Upper lobe of left lung (tissue), 6 donors: ENCODE measurements at places on chromosomes 1 and 21. TPM values are rescaled to one million over a fixed set of nuclear protein-coding genes. Genes with fewer than 3 reads are reported as not detected.

GRCh38 chr1:230851291-230851691, 17.0 kb downstream of the C1orf198 start:
- H3K27ac ChIP-seq = peak overlapping the region; percentile 69
- no peaks in the 10 kb centered on the region for H3K27me3 ChIP-seq
- DNase-seq = no peak
- no peaks in the 10 kb centered on the region for H3K36me3 ChIP-seq
- no peak overlapping the region for H3K4me3 ChIP-seq

DNA sequence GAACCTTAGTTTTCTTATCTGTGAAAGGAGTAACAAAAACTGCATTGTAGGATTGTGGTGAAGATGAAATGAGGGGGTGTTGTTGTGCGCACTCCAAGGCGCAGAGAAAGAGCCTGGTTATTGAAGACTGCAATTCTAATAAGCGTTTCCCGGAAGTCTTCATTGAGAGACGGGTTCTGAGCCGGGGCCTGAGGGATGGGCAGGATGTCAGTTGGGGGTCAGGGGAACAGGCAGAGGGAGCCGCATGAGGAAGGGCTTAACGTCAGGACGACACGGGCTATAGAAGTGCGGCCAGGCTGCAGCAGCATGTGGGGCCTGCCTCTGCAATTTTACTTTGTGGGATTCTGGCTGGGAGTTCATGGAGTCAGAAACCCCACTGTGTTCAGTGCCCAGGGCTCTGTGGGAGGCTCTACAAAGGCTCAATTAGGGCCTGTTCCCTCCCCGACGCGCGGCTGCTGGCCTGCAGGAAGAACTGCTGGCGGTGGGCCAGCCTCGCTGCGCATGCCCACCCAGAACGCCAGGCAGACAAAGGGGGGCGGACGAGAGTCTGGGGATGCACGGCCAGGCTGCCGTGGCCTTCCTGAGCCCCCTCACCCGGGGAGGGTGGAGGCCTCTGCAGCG, 20.7 kb downstream of the TRIM62 start:
- H3K4me3 ChIP-seq = no peak overlapping the region
- peaks cover 8% of the 10 kb centered on the region for H3K4me1 ChIP-seq
- no peaks in the 10 kb centered on the region for H3K27me3 ChIP-seq
- peaks cover 22% of the 10 kb centered on the region for H3K36me3 ChIP-seq
- DNase-seq = no peak
- H3K27ac ChIP-seq = no peak overlapping the region

DNA sequence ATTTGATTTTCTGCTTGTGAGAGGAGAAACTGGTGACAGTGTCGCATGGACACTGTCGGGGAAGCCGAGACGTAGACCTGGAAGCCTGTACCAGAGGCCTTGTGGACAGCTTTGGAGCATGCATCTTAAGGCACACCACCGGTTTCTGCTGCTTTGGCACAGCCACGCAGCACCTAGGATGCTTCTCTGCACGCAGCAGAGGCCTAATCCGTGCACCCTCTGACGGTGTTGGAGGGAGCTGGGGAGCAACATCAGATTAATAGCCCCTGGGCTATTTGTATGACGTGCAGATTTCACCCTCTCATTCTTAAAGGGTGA, 30.3 kb downstream of the TEX35 start:
- H3K36me3 ChIP-seq = no peaks in the 10 kb centered on the region
- H3K27ac ChIP-seq = peak overlapping the region; percentile 80
- H3K4me3 ChIP-seq = peak overlapping the region; percentile 70
- no peaks in the 10 kb centered on the region for H3K27me3 ChIP-seq
- H3K4me1 ChIP-seq = peaks cover 12% of the 10 kb centered on the region

DNA sequence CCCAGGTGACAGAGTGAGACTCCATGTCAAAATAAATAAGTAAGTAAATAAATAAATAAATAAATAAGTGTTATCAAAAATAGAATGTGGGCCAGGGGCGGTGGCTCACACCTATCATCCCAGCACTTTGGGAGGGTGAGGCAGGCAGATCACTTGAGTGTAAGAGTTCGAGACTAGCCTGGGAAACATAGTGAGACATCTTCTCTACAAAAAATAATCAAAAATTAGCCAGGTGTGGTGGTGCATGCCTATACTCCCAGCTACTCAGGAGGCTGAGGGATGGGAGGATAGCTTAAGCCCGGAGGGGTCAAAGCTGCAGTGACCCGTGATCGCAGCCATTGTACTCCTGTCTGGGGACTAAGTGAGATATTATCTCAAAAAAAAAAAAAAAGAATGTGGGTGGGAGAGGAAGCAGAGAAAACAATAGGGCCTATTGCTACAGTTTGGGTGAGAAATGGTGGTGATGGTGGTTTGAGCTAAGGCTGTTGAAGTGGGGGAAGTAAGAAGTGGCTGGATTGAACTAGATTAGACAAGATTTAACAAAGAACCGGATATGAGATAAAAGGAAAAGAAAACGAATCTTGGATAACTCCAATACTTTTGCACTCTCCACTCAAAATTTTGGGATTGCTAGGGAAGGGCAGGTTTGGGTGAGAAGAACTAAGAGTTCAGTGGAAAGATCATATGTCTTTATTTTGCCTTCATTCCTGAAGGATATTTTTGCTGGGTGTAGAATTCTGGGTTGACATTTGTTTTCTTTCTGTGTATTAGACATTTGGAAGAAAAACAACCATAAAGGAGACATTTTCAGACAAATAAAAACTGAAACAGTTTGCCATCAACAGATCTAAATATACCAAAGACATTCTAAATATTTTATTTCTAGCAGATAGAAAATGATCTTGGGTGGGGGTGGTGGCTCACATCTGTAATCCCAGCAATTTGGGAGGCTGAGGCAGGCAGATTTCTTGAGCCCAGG, 57.1 kb upstream of the SPOCD1 start:
- H3K27me3 ChIP-seq = no peaks in the 10 kb centered on the region
- no peaks in the 10 kb centered on the region for H3K4me1 ChIP-seq
- no peak overlapping the region for H3K27ac ChIP-seq
- no peak overlapping the region for H3K4me3 ChIP-seq

GRCh38 chr1:200073286-200073637, 45.8 kb downstream of the NR5A2 start:
- H3K36me3 ChIP-seq = no peaks in the 10 kb centered on the region
- H3K27ac ChIP-seq = no peak overlapping the region
- peaks cover 10% of the 10 kb centered on the region for H3K4me1 ChIP-seq
- H3K27me3 ChIP-seq = no peaks in the 10 kb centered on the region
- no peak overlapping the region for H3K4me3 ChIP-seq
- DNase-seq = no peak

- no peaks in the 10 kb centered on the region for H3K36me3 ChIP-seq
- no peak overlapping the region for H3K4me3 ChIP-seq
- no peaks in the 10 kb centered on the region for H3K27me3 ChIP-seq
- no peak overlapping the region for H3K27ac ChIP-seq
- H3K4me1 ChIP-seq = no peaks in the 10 kb centered on the region
Measured at GRCh38 chr1:238950784-238951183, 435.6 kb upstream of the CHRM3 start.

GRCh38 chr1:35850051-35850450, 33.0 kb upstream of the AGO1 start:
- H3K4me3 ChIP-seq = no peak overlapping the region
- H3K27ac ChIP-seq = peak overlapping the region; percentile 15
- DNase-seq = no peak
- peaks cover 7% of the 10 kb centered on the region for H3K4me1 ChIP-seq
- H3K27me3 ChIP-seq = no peaks in the 10 kb centered on the region

- H3K27ac ChIP-seq = no peak overlapping the region
- no peaks in the 10 kb centered on the region for H3K36me3 ChIP-seq
- H3K4me3 ChIP-seq = no peak overlapping the region
Measured at GRCh38 chr1:65538664-65539063, 118.2 kb downstream of the LEPR start.

- no peak overlapping the region for H3K27ac ChIP-seq
- DNase-seq = no peak
- H3K4me3 ChIP-seq = no peak overlapping the region
- H3K27me3 ChIP-seq = no peaks in the 10 kb centered on the region
- peaks cover 9% of the 10 kb centered on the region for H3K4me1 ChIP-seq
- H3K36me3 ChIP-seq = no peaks in the 10 kb centered on the region
Measured at GRCh38 chr1:15222653-15223303, 24.2 kb upstream of the FHAD1 start.

DNA sequence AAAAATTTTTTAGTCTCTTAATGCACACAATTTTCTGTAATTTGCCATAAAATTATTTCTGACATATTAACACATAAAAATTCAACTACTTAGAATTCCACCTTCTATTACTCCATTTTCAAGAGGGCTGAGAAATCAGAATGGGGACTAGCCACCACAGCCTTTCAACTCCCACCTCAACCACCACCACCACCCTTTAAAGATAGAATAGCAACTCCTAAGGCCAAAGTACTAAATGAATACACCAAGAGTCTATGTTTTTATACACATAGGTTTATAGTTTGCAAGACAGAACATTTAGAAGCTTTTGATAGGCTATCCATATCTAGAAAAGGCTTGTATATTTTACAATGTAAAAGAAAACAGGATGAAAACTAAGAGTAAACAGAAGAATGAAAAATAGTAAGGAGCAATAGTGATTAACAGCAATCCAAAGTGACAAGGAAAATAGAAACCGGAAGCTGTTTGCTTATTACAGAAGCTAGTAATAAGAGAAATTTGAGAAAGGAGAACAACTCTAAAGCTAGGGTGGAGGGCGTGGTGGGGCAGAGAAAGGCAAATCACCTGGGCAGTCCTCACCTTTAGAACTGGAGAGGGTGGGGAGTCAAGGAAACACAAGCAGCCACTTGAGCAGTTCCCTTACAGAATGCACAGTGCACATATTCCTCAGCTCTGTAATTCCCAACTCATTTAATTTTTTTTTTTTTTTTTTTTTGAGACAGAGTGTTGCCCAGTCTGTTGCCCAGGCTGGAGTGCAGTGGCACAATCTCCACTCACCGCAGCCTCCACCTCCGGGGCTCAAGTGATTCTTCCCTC, 27.7 kb downstream of the EPS15 start:
- DNase-seq = peak; percentile 59
- H3K27me3 ChIP-seq = no peaks in the 10 kb centered on the region
- H3K36me3 ChIP-seq = no peaks in the 10 kb centered on the region
- no peak overlapping the region for H3K27ac ChIP-seq

DNA sequence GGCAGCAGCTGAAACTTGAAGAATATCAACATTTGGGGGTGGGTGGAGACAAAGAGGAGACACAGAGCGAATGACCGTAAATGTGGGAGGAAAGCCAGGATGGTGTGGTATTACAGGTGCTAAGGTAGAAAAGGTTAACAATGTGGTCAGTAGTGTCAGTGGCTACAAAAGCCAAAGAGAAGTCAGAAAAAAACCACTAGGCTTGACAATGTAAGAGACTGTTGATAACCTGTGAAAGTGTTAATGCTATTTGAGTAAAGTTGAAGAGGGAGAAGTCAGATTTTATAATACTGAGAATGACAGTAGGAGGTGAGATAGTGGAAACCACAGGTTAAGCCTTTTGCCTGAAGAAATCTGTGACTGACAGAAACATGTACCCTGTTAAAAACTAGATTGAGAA, 120.8 kb downstream of the CLEC20A start:
- no peaks in the 10 kb centered on the region for H3K4me1 ChIP-seq
- H3K36me3 ChIP-seq = no peaks in the 10 kb centered on the region
- H3K27me3 ChIP-seq = no peaks in the 10 kb centered on the region

DNA sequence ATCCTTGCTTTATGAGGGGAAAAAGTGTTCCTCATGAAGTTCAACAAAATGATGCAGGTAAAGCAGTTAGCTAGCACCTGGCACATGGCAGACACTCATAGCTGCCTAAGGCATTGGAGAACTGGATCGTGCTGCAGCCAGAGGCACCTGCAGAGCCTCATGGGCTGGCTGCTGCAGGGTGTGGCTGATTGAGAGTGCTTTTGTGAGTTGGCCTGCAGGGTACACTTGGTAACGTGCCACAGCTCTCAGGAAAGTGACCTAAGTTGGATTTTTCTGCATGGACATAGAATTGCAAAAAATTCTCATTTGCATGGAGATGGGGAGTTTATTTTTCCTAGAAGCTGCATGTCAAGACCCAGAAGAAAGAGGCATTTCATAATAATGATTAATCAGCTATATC, 31.6 kb upstream of the IL20 start:
- no peak overlapping the region for H3K4me3 ChIP-seq
- H3K4me1 ChIP-seq = no peaks in the 10 kb centered on the region
- no peak overlapping the region for H3K27ac ChIP-seq
- no peaks in the 10 kb centered on the region for H3K36me3 ChIP-seq

The C8A gene
- total RNA-seq = not detected

The PRAMEF13 gene
- total RNA-seq = not detected

The ADAMTS4 gene
- 9.9 TPM for total RNA-seq

The HMCN1 gene
- total RNA-seq = 43.3 TPM

The PDZK1IP1 gene
- total RNA-seq = 38.1 TPM

The CYP4Z1 gene
- 6.3 TPM for total RNA-seq

The HRNR gene
- not detected for total RNA-seq

The LY9 gene
- total RNA-seq = 6.7 TPM

The FCGR2B gene
- total RNA-seq = 24.1 TPM

The NUDC gene
- total RNA-seq = 61.4 TPM
